Activated T-helper 1 cell treated with Interleukin-2 at 50 U/mL for 16 hours (primary cell): ENCODE measurements at places on chromosomes 6 and 20.

- DNase-seq = no peak
Measured at GRCh38 chr6:113370508-113371502, 486.3 kb upstream of the MARCKS start.

DNA sequence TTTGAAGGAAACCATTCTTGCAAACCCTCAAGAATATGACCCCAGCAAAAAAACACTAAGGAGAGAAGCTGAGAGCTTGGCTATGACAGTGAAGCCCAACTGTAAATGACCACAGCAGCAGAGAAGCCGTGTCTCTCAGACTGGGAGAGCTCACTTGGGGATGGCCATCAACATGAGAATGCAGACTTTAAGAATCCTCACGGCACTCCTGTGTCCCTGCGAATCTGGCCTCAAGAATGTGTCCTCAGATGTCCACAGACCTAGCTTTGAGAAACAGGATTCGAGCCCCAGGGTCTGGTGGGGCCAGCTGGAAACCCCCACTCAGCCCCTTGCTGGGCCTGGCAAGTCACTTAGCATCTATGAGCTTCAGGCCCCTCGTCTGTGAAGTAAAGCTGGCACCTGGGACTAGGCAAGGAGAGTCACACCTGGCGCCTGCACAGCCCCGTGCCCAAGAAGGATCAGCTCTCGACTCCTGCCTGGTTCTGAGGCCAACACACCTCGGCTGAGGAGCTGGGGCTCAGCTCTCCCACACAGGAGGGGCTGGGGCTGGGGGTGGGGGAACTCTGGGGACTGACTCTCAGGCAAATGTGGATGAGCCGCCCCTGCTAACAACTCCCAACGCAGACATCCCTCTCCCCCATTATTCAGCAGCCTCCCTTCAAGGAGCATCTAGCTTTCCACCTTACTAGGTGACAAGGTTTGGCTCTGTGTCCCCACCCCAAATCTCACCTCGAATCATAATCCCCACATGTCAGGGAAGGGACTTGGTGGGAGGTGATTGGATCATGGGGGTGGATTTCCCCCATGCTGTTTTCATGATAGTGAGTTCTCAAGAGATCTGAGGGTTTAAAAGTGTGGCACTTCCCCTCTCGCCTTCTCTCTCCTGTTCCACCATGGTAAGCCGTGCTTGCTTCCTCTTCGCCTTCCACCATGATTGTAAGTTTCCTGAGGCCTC, 97.7 kb downstream of the GRM4 start:
- no peak for DNase-seq

- no peak for DNase-seq
Measured at GRCh38 chr20:26167499-26167898, 470.8 kb upstream of the ZNF337 start.

- DNase-seq = no peak
Measured at GRCh38 chr6:18101873-18102272, 20.6 kb downstream of the NHLRC1 start.

DNA sequence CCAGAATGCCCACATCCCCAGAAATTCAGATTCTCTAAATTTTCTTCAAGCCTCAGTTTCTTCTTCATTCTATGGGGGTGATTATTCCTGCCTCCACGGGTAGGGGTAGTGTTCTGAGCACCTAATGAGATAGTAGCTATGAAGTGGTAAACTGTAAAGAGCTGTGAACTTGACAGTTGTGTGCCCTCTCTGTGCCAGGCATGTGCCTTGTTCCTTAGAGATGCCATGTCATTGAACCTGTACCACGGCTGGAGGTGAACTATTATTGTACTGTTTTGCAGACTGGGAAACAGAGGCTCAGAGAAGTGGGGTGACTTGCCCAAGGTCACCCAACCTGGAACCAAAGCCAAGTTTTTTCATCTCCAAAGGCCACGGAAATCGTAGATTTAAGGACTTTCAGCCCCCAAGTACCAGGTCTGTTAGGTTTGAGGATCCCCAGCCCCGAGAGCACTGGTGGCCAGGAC, 67.7 kb upstream of the SIRPA start:
- DNase-seq = no peak

GRCh38 chr6:5507131-5507681, 245.9 kb downstream of the FARS2 start:
- no peak for DNase-seq

GRCh38 chr6:164142322-164142721, 727.8 kb downstream of the QKI start:
- DNase-seq = no peak

- no peak for DNase-seq
Measured at GRCh38 chr6:126072172-126072571, 85.8 kb downstream of the TRMT11 start.

- DNase-seq = no peak
Measured at GRCh38 chr6:1577146-1577680, 32.5 kb upstream of the FOXC1 start.

GRCh38 chr6:163930012-163930411, 515.5 kb downstream of the QKI start:
- DNase-seq = no peak

GRCh38 chr6:67766057-67766456, 869.0 kb upstream of the ADGRB3 start:
- DNase-seq = no peak

GRCh38 chr20:21125072-21125848, 622 bp upstream of the KIZ start:
- DNase-seq = no peak

DNA sequence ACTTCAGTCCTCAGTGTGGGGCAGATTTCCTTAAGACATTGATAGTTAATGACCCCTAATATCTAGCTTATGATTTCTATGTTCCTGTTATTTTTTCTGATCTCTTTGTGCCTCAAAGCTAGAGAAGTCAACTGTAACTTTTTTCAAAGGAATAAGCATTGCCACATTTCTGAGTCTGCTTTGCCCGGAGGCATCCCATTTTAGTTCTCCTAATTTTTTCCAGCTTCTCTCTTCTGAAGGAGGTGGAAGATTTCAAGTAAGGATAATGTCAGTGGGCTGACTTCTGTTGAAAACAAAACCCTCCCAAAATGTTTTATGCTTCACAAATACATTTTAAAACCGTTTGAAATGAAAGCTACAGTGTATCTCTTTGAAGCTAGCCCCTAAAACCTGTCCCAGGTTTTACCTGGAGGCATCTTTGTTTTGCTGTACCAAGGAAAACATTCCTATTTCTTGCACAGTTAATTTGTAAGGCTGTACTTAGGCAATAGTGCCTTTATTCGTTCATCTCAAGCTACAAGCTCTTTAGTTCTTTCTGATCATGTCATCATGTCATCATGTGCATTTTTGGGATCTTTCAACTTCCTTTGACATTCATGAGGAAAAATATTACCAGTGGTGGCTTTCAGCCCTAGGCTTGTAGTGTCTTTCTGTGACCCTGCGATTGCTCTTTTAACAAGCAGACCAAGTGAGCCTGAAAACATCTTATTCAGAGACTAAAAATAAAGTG, 45.7 kb downstream of the TSPYL4 start:
- DNase-seq = no peak

DNA sequence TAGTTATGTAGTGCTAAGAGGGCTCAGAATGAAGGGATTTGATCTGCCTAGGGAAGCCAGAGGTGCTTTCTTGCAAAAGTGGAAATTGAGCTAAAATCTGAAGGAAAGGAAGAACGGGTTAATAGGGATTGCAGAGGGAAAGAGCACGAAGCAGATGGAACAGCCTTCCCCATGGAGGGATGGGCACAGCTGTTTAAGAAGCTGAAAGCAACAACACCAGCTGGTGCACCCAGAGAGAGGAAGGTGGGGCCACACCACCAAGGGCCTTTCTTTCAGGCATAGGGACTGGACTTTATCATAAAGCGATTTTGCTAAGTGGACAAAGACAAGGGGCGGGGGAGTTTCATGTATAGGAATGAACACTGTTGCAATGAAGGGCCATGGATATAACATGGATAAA, 65.8 kb upstream of the SNRPB2 start:
- no peak for DNase-seq

DNA sequence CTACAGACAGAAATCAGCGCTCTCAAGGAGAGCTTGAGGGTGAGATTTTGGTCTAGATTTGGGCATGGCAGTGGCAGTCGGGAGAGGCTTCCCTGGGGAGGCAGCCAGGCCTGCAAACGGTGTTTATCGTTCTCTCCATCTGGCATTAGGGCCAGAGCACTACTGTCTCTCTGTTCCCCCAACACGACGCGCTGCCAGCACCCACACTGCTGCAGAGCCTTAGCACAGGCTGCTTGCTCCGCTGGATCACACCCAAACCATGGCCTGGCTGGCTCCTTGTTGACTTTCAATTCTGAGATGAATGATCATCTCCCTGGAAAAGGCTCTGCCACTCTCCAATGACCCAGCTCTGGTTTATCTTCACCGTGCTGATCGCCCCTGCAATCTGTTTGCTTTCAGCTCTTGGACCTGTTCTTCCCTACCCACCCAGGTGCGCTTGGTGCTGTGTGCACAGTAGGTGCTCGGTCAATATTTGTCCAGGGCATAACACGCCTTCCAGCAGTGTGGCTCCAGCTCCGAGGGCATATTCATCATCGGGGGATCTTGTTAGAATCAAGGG, 106.1 kb downstream of the TFAP2C start:
- no peak for DNase-seq

DNA sequence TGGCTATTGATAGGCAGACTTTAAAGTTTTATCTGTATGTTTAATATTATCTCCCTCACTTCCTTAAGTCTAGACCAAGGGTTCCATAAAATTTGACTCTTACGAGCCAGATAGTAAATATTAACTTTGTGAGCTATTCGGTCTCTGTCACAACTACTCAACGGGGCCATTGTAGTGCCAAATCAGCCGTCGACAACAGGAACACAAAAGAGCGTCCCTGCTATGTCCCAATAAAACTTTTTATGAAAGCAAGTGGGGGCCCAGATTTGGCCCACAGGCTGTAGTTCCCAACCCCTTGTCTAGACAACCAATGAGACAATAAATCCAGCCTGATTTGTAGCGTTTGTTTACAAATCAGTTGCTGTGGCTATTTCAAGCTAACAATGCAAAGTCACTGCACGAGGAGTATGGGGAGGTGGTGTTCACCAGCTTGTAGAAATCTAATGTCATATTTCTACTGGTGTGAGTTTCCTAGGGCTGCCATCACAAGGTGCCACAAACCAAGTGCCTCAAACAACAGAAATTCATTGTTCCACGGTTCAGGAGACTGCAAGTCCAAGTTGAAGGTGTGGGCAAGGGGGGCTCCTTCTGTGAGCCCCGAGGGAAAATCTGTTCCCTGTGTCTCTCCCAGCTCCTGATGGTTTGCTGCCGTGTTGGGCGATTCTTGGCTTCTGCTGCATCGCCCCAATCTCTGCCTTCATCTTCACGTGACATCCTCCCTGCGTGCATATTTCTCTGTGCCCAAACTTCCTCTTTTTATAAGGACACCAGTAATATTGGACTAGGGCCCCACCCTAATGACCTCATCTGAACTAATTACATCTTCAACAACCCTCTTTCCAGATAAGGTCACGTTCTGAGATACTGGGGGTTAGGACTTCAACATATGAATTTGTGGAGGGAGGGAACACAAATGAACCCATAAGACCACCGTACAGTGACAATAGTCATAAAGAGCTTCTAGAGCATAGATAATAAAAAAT, 356.0 kb upstream of the JARID2 start:
- no peak for DNase-seq

GRCh38 chr20:51628533-51629398, 86.2 kb upstream of the NFATC2 start:
- DNase-seq = no peak

DNA sequence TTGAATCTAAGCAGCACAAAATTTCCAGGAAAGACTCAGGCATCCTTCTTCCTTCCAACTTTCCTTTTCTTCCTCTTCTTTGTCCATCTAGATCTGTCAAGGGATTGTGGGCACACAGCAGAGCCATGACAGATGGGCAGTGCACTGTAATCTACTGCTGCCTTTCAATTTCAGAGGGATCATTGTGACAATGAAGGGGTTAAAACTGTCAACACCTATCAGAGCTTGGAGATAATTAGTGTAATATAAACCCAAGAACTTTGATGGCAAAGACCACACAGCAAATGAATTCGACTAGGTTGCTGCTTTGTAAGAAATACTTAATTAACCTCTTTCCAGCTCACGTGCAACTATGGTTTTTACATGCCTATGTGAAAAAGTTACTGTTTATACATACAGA, 55.0 kb downstream of the SAMD5 start:
- no peak for DNase-seq

GRCh38 chr6:112173221-112173804, 81.1 kb downstream of the LAMA4 start:
- DNase-seq = no peak

DNA sequence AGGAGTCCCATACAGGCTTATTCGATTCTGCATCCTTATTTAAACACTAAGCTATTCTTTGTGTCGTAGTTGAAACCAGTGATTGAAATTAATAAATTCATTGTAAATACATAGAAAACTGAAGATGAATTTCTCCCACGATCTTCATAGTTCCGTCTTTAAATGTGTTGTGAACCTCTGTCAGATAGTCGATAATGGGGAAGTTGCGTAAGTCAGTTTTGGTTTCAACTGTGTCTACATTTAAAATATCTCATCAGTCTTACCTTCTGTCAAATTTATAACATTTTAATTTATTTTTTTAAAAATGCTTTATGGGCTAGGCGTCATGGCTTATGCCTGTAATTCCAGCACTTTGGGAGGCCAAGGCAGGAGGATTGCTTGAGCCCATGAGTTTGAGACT, 12.7 kb downstream of the STX11 start:
- DNase-seq = no peak

- DNase-seq = no peak
Measured at GRCh38 chr6:89357390-89357789, 4.9 kb upstream of the UBE2J1 start.

GRCh38 chr6:1325461-1326309, 13.8 kb downstream of the FOXQ1 start:
- DNase-seq = no peak

- no peak for DNase-seq
Measured at GRCh38 chr6:5729813-5730517, 276.8 kb downstream of the NRN1 start.

DNA sequence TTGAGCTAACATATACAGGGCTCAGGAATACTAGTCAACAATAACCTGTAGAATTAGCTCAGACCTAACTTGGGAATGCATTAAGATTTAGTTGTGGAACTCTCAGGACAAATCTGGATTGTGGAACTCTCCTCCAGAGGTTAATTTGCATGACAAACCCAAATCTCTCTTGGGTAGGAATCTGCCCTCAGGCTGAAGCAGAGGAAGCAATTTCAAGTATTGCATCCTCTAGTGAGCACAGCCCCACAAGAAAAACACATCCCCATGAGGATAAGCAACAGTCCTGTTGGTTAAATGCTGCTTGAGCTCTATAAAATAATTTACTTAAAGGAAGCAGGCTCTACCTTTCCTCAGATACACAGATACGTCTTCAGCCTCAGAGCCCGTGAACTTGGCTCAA, 170.9 kb upstream of the STXBP5 start:
- no peak for DNase-seq

- no peak for DNase-seq
Measured at GRCh38 chr6:69090132-69090531, 455.1 kb downstream of the ADGRB3 start.

DNA sequence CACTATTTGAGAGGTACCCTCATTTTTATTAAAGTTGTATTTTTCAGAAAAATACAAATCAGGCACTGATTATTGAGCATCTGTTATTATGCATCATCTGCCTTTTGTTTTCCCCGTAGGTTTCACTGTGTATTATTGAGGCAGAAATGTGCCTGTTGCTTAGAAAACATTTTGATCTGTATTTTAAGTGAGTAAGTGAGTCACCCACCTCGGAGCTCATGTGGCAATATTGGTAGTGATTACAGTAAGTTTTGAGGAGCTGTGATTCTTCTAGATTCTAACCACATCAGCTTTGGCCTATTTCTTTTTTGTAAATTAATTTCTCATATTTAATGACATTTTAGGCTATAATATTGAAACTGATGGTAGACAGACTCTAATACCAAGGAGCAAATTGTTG, 59.6 kb upstream of the LAMP5 start:
- no peak for DNase-seq

- no peak for DNase-seq
Measured at GRCh38 chr6:40559056-40559455, 28.1 kb downstream of the LRFN2 start.
